ENCODE measurements at places on chromosomes 7 and 10. TPM values are rescaled to one million over a fixed set of nuclear protein-coding genes. Genes with fewer than 3 reads are reported as not detected.

Gene ZNF488
- total RNA-seq: 13.1 TPM

Gene KLF14
- not detected for total RNA-seq

Gene GRID2IP
- total RNA-seq: 0.01 TPM

Gene LRRN3
- total RNA-seq: 0.17 TPM

Gene CCDC71L
- 14.4 TPM for total RNA-seq

Gene LBX1
- total RNA-seq: not detected

Gene PLAC9
- total RNA-seq: 0.16 TPM

Gene C1GALT1
- total RNA-seq: 32.7 TPM

Gene GPR15LG
- total RNA-seq: not detected

Gene EFCAB10
- total RNA-seq: 3.6 TPM

Gene SPAG6
- not detected for total RNA-seq

Gene CPA2
- 0.08 TPM for total RNA-seq

Gene CCDC172
- not detected for total RNA-seq

Gene PAX4
- total RNA-seq: not detected

Gene ECHDC3
- total RNA-seq: 10.1 TPM

Gene VWA2
- not detected for total RNA-seq

Gene NKX2-3
- total RNA-seq: not detected

Gene ZP3
- total RNA-seq: 20.0 TPM

Gene LEP
- not detected for total RNA-seq

Gene CNTNAP2
- total RNA-seq: 0.03 TPM

Gene PHKG1
- total RNA-seq: 0.41 TPM

Gene OR2A1
- total RNA-seq: not detected

Gene RADIL
- 1.6 TPM for total RNA-seq

Gene GPR158
- total RNA-seq: not detected

Gene CRHR2
- not detected for total RNA-seq

Gene STEAP1B
- total RNA-seq: 0.03 TPM

Gene SPDYE1
- not detected for total RNA-seq

Gene TMEM140
- 1.0 TPM for total RNA-seq

Gene ZCWPW1
- total RNA-seq: 1.7 TPM

Gene LIPK
- total RNA-seq: not detected

Gene ALOX5
- 0.22 TPM for total RNA-seq

Gene UCN3
- total RNA-seq: not detected

Gene ELMO1
- 2.2 TPM for total RNA-seq
